Activated CD8-positive, alpha-beta memory T cell treated with anti-CD3 and anti-CD28 coated beads, Interleukin-2, amount 10 ng/mL, durations not matched to agents 7 days and 5 days (primary cell): ENCODE measurements at places on chromosomes 5 and 9. TPM values are rescaled to one million over a fixed set of nuclear protein-coding genes. Genes with fewer than 3 reads are reported as not detected.

Gene ANGPTL2
- not detected for total RNA-seq

Gene SLCO6A1
- not detected for total RNA-seq

Gene ACTBL2
- not detected for total RNA-seq

Gene CDH9
- not detected for total RNA-seq

Gene SPINK7
- not detected for total RNA-seq

Gene BTNL8
- total RNA-seq = not detected

Gene FOXD4L6
- not detected for total RNA-seq

Gene C7
- not detected for total RNA-seq

Gene ACOT12
- total RNA-seq = not detected

Gene PFN3
- total RNA-seq = not detected

Gene PLAC8L1
- total RNA-seq = 0.87 TPM

Gene CCDC192
- total RNA-seq = not detected

Gene LRRC26
- total RNA-seq = not detected

Gene PTPN3
- 4.1 TPM for total RNA-seq

Gene ADAMTS19
- not detected for total RNA-seq

Gene RLN2
- total RNA-seq = 2.1 TPM

Gene IGFBPL1
- not detected for total RNA-seq

Gene IFNK
- total RNA-seq = not detected

Gene FCN2
- total RNA-seq = not detected

Gene UBTD2
- 8.7 TPM for total RNA-seq

Gene CTXN3
- total RNA-seq = not detected

Gene AGXT2
- total RNA-seq = not detected

Gene NMUR2
- total RNA-seq = not detected

Gene NREP
- total RNA-seq = 7.0 TPM

Gene TMC1
- not detected for total RNA-seq

Gene EXOSC3
- total RNA-seq = 88.1 TPM

Gene NR6A1
- 1.2 TPM for total RNA-seq

Gene BRD3
- 33.3 TPM for total RNA-seq

Gene SLC45A2
- 0.21 TPM for total RNA-seq

Gene NSA2
- 93.0 TPM for total RNA-seq

Gene ZMYND19
- 34.0 TPM for total RNA-seq

Gene PCDHGA5
- total RNA-seq = 0.12 TPM

Gene TTC16
- total RNA-seq = 5.2 TPM

Gene WNK2
- not detected for total RNA-seq

Gene MRNIP
- 21.4 TPM for total RNA-seq

Gene KCNV2
- total RNA-seq = not detected

Gene KCNT1
- not detected for total RNA-seq

Gene PCA3
- not detected for total RNA-seq
